GM23338 (cell line): ENCODE measurements at places on chromosomes 13 and 19.

DNA sequence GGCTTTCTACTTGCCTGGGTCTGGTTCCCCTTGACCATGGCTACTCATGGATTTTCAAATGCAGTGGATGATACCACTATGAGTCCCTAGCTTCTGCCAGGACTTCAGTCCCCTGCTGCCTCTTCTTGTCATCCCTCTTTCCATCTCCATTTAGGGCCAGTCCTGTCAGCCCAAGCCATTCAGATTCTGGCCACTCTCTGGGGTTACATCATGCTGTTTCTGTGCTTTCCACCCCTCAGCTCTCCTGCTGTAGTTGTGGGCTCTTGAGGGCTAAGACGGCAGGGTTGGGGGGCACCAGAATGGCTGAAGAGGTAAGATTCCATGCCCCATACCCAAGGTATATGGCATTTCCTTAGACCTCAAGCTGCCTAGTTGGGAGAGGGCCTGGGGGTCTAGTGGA, 13.2 kb upstream of the ZNF492 start:
- DNase-seq, result no peak

GRCh38 chr13:82636119-82636518, 1246.2 kb downstream of the SLITRK1 start:
- no peak for DNase-seq

DNA sequence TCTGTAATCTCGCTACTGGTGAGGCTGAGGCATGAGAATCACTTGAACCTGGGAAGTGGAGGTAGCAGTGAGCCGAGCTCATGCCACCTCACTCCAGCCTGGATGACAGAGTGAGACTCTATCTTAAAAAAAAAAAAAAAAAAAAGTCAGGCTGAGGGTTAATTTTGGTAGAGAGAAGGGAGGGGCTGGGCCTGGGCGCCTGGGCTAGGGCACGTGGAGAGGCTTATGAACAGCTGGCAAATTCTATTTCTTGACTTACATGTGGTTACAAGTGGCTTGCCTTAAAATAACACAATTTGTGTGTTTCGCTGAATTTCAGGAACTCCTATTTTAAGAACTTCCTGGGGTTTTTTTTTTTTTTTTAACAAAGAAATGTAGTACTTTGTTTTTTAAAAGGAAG, 47.6 kb upstream of the MAP3K10 start:
- peak; percentile 20 for DNase-seq

GRCh38 chr13:34474187-34474868, 467.7 kb upstream of the NBEA start:
- DNase-seq, result no peak

GRCh38 chr13:79658333-79658975, 177.5 kb downstream of the NDFIP2 start:
- no peak for DNase-seq

DNA sequence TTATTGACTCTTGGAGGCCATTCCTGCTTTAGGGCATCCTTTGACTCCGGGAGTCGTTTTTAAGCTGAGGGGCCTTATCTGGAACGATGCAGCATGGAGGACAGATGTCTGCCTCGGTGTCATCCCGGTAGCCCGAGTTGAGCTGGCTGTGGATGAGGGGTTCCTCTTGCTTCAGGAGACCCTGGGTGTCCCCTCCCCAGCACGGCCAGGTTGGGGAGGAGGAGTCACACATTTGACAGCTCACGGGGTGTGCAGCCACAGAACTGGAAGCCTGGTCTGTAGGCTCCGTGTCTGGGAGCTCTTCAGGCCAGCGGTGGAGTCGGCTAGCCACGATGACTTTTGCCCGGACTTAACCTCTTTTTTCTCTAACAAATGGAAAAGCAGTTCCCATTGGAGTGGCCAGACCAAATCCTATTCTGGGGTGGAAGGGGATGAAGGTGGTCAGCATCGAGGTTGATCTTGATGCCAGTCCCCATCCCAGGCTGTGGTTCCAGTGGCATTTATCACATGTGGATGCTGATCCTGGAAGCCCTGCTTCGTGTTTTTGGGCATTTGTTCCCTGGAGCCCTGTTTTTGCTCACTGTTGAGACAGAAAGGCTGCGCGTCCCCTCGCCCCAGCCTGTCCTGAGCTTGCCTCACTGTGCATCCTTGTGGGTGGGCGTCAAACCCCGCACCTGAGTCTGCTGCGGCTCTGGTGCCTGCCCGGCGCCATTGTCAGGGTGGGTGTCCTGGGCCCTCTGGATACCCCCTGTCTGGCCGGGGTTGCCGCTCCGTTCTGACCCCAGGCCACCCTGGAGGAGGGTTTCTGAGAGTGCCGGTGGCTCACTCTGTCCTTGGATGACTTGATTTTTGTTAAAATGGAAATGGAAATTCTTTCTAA, 12.0 kb downstream of the TFDP1 start:
- no peak for DNase-seq

GRCh38 chr13:45943120-45943519, 91.6 kb upstream of the SIAH3 start:
- DNase-seq, result no peak

GRCh38 chr19:1400281-1401137, 833 bp downstream of the GAMT start:
- no peak for DNase-seq

DNA sequence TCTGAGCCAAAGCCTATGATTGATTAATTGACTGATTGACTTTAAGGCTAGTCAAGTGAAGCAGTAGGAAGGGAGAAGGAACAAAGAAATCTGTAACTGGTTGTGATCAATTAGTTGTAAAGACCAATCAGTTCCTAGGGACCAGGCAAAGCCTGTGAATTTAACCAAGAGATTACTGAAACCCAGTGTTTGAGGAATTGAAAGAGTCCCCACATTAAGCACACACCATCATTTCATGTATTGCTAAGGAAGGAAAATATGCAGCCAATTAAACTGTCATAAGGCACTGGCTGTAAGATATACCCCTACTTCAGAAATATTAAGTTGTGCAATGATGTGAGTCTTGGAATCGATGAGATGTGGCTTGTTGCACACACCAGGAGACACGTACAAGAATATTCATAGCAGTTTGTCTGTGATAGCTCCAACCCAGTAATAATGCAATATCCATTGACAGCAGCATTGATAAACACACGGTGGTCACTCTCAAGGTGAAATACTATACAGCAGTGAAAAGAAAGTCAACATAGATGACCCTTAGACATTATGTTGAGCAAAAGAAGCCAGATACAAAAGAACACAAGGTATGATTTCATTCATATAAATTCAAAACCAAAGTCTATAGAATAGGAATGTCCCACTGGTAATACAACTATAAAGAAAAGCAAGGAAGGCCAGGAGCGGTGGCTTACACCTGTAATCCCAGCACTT, 9.0 kb downstream of the C19orf47 start:
- DNase-seq, result no peak

DNA sequence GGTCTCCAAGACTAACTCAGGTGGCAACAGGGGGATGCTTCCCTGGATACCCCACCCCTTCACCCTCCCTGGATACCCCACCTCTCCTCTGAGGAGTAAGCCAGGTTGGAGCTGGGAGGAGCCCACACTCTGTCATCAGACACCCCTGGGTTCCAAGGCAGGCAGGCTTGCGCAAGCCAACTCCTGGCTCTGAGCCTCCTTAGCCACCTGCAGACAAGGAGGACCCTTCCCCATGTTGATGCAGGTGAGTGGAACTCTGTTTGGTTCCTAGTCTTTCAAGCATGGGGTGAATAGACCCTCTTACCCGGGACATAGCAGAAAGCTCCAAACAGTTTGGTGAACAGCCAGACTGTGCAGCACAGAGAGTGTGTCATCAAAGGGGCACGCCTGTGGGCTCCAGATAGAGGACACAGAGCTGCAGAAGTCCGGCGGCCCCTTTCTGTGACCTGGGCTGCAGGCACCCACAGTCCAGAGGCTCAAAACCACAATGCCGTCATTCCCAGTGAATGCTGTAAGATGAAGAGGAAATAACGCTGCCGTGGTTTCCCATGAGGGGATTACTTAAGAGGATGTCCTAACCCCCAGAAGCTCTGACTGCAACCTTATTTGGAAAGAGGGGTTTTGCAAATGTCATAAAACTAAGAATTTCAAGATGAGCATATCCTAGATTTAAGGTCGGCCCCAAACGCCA, 12.1 kb upstream of the HAS1 start:
- DNase-seq, result no peak

DNA sequence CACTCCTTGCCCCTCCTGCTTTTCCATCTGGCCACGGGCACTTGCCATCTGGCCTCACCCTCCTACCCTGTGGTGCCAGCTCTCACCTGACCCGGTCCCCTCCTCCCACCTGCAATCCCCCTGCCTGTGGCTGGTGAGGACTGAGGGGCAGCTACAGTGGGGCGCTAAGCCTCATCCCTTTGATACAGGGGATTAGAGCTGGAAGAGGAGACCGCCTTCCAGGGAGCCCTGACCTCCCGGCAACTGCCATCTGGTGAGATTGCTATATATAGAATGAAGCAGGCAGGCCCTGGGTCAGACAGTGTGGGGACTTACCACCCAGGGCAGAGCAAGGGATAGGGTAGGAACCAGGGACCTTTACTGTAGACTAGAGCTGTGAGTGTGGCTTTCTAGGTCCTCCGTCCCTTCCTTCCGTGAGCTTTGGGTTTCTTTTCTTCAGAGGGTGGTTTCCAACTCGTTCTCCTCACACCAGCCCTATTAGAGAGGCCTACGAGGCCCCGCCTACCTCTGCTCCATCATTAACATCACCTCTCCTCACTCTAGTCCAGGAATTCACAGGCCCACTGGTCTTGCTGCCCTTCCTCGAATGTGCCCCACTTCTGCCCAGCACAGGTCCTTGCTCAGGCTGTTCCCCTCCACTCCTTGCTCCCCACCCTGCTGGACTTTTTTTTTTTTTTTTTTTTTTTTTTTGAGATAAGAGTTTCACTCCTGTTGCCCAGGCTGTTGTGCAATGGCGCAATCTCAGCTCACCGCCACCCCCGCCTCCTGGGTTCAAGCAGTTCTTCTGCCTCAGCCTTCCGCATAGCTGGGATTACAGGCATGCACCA, 7.7 kb downstream of the KASH5 start:
- no peak for DNase-seq

- no peak for DNase-seq
These were observed 39.1 kb upstream of the UBAC2 start for GRCh38 chr13:99161512-99161911.

DNA sequence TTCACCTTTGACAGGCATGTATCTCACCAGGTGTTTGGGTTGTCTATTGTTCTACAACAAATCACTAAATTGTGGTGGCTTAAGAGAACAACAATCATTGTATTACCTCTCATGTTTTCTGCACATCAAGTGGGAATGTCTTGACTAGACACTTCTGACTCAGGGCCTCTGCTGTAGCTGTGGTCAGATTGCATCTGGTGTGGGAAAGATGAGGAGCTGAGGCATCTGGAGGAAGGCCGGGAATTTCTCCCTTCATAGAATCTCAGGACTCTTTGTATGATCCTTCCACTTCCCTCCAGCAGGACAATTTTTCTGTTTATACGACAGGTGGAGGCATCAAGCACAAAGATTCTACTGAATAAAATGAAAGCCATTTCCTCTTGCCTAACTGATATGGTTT, 511.8 kb upstream of the NBEA start:
- DNase-seq, result no peak

- DNase-seq, result no peak
These were observed 32.4 kb upstream of the EIF3G start for GRCh38 chr19:10152100-10152499.

GRCh38 chr13:48859272-48860105, 116.2 kb upstream of the FNDC3A start:
- peak; percentile 38 for DNase-seq

DNA sequence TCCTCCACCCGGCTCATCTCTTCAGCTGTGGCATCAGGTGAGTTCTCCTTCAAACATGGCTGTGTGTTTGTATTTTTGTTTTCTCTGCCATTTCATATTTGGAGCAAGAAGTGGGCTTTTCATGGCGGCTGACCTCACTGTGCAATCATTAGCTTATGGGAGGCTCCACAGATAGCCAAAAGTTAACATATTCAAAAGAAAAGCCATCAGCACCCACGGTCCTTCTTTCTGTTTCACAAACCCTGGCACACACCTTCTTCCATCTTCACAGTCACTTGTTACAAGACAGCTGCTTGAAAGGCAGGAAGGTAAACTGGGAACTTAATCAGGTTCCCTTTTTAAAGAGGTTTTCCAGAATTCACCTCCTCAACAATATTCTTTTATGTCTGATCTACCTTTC, 69.3 kb upstream of the ATP12A start:
- DNase-seq, result no peak

DNA sequence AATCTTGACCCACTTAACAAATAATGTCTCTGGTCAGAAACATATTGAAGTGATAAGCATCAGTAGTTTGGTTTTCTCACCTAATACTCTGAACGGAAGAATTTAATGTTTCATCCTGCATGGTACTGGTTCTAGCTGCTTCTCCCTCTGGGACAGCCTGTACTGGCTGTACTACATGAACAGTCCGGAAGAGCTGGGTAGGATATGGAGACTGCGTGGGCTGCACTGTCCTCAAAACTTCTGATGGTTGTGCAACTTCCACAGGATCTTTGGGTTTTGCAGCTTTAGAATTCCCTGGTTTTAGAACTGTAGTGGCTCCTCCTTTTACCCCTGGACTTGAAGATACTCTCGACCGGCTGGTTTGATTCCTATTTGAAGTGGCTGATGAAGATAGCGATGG, 78.3 kb downstream of the ELF1 start:
- no peak for DNase-seq

- no peak for DNase-seq
These were observed 809 bp downstream of the U2AF2 start for GRCh38 chr19:55655648-55656040.

- DNase-seq, result peak; percentile 88
These were observed 8.4 kb downstream of the KANK3 start for GRCh38 chr19:8334458-8335342.

DNA sequence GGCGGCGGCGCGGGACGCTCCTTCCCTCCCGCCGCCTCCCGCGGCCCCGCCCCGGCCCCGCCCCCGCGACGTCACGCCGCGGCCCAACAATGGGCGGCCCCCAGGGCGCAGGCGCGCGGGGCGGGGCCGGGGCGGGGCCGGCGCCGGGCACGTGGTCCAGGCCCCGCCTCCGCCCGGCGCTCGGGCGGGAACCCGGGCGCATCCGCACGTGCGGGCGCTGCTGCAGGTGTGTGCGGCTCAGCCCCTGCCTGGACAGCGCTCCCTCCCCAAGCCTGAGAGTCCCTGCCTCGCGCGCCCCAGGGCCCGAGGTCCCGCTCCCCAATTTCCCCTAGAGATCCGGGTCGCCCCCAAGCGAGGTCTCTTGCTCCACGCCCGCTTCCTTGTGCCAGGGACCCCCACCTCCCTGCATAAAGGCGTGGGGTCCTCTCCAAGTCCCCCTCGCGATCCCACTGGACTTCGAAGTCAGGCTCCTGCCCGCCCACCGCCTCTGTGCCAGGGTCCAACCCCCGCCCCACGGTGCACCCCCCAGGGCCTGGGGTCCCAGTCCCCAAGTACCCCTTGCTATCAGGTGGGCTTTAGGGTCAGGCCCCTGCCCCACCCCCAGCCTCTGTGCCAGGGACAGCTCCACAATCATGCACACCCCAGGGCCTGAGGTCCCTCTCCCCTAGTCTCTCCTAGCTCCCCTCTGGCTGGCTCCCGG, at the start of gene MEX3D:
MEX3D (minus strand) TSS at position 6 of the 700 bp plus-strand sequence. CDS start 267 bp downstream, outside the sequence.
- peak; percentile 83 for DNase-seq

GRCh38 chr19:41408256-41408655, 10.6 kb downstream of the BCKDHA start:
- DNase-seq, result peak; percentile 57
